ENCODE measurements at places on chromosomes 2 and 18.
A peak's percentile ranks its signal among the peaks of the same experiment; 100 is the strongest.

DNA sequence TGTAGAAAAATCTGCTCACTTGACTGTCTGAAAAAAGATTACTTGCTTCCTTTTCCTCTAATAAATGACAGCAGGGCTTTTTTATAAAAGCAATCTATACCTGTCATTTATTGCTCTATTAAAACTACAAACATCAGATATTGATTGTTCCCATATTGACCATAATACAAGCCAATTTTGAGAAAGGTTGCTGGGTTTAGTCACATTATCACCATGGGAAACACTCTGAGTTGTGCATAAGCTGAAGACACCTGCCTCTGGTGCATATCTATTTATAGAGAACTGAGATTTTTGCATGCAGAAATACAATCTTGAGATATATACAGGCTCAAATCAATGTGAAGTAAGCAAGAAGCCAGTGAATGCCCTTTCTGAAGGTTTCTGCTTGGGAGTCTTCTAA, 853.9 kb downstream of the DCC start:
- DNase-seq: no peak

GRCh38 chr2:11962707-11963328, 216.4 kb downstream of the LPIN1 start:
- no peak for DNase-seq

DNA sequence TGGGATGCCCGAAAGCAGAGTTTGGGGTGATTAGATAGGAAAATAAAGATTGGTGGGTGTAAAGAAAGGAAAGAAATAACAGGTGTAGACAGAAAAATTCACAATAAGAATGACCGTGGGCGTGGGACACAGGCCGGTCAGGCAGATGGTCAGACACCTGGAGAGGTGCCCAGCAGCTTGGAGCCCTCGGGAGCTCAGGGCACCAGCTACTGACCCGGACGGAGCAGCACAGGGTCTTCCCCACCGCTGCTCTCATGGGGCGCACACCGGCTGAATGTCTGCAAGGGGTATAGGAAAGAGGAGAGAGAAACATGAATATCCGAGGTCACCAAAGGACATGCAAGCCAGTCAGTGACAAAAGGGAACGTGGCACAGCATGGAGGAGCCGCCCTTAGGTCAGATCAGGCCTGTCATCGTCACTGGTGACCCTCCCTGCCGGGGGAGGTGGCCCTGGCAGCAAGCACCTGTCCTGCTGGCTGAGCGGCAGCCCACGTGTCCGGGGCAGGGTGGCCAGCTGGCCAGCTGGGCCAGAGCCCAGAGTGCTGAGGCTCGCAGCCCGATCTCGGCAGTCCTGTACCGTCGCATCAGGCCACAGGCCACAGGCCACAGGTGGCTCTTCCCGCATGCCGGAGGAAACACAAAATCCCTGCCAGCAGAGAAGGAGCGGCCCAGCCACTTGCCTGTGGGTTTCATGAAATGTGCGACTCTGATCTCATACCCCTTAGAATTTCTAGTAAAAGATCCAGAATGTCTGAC, 112.0 kb upstream of the NDUFV2 start:
- DNase-seq: peak; percentile 27

GRCh38 chr18:9608728-9609127, 5.6 kb downstream of the PPP4R1 start:
- DNase-seq: no peak

DNA sequence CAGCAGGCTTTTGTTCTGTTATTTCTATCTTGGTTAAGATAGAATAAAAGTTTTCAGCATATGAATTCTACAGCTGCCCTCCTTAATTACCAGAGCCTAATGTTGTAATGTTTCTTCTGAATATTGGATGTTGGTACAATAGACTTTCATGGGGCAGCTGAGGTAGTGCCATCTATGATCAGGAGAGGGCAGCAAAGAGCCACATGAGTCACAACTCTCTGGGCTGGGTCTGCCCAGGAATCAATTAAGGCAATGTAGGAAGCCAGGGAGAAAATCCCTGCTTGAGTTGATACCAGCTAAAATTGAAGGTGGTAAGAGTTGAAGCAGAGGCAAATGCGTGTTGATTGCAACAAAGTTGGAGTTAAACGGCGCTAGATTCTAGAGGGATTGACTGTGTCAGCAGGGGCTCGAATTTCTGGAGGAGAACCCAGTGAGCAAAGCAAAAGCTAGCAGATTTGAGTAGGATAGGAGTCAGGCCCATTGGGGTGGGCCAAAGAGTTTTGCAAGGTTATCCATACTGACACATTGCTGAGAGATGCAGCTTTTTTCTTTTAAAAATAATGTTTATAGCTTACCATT, 10.6 kb upstream of the MC5R start:
- DNase-seq: peak; percentile 63

- no peak for DNase-seq
These were observed 368.3 kb downstream of the ZNF521 start for GRCh38 chr18:24983566-24984139.

- DNase-seq: no peak
These were observed 1.3 kb upstream of the RAX start for GRCh38 chr18:59274533-59274928.

- DNase-seq: no peak
These were observed 3.9 kb upstream of the C2orf69 start for GRCh38 chr2:199907008-199907714.

- no peak for DNase-seq
These were observed 670 bp upstream of the INPP5D start for GRCh38 chr2:233059547-233059796.

DNA sequence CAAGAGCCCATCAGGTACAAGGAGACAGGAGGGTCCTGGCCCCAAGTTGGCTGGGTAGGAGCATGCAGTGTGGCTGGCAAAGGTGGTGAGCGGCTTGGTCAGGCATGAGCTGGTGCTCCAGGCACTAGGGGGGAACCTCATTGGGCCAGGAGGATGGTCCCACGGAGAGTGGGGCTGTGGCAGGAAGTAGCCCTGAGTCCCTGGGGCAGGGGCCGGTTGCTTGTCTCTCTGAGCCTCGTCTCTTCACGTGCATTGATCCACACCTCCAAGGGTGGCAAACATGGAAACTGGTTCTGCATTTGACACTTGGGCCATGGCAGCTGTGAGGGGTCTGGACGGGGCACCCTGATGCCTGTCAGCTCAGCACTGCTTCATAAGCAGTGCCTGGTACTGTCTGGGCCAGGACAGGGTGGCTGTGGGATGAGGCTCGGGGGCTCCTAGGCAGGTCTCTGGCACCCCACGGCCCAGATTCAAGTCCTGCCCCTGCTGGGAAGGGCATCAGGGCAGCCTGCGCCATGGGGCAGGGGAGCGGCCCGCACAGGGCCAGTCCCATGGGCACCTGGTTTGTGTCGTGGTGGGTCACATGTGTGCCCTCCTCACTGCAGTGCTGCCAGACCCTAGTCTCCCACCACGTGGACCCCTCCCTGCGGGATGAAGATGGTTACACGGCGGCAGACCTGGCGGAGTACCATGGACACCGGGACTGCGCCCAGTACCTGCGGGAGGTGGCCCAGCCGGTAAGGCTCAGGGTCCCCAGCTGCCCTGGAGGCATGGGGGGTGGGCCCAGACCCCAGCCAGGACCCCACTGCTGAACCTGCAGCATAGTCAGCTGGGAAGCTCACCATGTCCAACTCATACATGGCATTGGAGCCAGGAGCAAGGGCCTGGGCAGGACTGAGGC, 16.4 kb downstream of the ESPNL start:
- no peak for DNase-seq

DNA sequence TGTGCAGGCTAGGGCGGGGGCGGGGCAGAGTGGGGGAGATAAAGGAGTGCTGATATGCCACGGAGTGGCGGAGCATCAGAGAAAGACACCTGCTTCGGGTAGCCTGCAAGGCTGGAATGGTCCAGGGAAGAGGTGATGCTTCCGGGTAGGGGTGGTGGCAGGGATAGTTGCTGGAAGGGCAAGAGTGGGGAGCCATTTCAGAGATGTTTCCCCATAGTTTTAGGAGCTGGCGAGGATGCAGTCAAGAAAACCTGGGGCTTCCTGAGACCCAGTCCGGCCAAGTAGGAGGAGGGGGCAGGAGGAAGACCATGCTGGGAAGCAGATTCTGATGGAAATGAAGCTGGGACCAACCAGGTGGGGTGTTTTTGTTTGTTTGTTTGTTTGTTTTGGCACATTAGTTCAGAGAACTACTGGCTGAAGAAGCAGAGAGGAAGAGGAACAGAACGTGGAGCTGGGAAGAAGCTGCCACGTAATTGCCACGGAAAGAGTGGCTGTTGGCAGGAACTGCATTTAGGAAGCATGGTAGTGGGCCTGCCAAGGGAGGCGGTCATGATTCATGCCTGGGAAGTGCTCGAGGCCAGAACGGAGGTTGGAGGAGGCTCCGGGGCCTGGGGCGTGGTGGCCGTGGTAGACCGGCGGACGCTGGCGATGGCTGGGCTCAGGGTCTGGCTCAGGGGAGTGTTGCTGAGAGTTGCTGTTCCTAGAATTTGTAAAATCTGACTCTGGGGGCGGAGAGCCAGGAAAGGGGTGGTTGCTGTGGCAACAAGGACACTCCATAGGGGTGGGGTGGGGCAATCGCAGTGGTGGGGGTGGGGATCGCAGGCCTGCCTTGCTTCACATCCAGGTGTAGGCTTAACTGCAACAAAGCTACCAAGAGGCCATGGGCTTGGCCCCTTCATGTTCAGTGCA, 8.6 kb upstream of the INPP5D start:
- DNase-seq: no peak

GRCh38 chr2:152042636-152043615, 55.9 kb downstream of the CACNB4 start:
- no peak for DNase-seq

- no peak for DNase-seq
These were observed 271.6 kb upstream of the MGAT5 start for GRCh38 chr2:133982256-133982655.

DNA sequence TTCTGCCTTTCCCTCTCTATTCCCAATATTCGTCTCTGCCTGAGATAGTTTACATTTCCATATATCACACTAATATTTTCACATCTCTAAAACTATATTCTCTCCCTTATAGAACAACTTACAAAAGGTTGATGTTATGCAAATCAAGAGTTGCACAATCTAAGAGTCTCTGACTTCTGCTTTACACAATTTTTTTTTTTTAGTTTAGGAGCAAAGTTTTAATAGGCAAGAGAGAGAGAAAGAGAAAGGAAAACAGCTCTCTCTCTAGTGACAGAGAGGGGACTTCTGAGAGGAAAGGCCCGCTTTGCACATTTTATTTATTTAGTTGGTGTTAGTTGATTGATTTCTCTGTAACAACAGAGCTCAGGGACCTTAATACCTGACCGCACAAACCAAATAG, 380.2 kb downstream of the TXNL1 start:
- no peak for DNase-seq

- no peak for DNase-seq
These were observed 217.2 kb downstream of the TMEM163 start for GRCh38 chr2:134501476-134502091.

GRCh38 chr2:224268441-224268840, 133.5 kb downstream of the FAM124B start:
- DNase-seq: no peak

- DNase-seq: peak; percentile 11
These were observed 1.9 kb upstream of the NABP1 start for GRCh38 chr2:191675807-191676721.

- no peak for DNase-seq
These were observed 283.9 kb upstream of the CRIM1 start for GRCh38 chr2:36071698-36072097.

DNA sequence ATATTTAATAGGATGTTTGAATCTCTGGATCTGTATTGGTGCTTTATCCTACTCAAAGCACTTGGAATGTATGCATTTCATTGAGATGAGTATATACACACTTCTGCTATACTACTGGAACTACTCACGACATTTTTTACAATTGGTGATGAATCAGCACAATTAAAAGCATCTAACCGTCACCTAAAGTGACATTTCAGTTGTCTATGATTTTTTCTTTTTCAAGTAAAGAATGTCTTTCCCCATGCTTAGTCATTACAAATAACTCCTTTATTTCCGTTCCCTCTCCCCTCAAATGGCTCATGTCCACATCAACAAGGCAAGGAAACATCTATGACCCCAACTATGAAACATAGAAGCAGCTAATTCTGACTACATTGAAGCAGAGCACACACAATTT, 77.3 kb downstream of the CLIP4 start:
- no peak for DNase-seq

DNA sequence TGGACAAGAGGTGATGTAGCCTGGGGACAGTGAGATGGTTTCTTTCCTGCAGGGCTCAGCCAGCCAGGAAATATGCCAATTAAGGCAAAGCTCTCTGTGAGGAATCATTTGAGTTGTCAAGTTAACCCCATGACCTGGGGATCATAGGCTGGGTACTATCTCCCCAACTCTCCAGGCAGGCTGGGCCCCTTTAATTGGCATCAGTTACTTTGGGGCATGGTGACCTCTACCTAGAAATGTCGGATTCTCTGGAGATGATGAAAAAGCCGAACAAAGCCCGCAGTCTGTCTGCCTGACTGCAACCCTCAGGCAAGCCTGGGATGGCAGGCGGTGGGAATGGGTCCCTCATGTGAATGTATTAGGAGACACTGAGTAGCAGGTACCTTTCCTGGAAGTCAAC, 193.5 kb upstream of the SMAD2 start:
- DNase-seq: no peak

- no peak for DNase-seq
These were observed 2.2 kb upstream of the ATOH8 start for GRCh38 chr2:85751627-85752026.

- no peak for DNase-seq
These were observed 351.8 kb upstream of the TMEFF2 start for GRCh38 chr2:192546565-192546964.

DNA sequence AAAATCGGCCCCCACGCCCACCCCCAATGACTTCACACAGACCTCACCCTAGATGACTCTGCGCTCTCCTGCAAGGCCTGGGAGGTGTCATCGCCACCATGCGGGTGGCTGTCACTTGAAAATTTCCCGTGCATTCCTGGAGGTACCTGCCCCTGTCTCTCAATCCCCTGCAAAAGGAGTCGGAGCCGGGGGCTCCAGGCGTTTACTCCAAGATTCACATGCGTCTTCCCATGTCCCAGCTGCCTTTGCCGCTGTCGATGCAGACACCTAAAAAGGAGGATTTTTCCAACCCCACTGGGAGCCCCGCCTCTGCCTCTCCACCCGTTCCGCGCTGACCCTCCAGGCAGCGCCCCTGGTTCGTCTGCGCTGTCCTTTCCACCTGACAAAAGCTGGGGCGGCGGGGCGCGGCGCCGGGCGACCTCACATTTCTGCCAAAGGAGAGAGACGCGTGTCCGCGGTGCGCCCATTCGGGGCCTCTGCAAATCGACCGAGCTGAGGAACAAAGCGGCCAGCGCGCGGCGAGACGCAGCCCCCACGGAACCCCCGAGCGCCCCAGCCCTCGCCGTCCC, 667 bp downstream of the REEP1 start:
- DNase-seq: no peak

GRCh38 chr2:119158563-119159347, at the start of gene C1QL2:
C1QL2 (minus strand) TSS chr2:119158751; CDS start chr2:119158269, 482 bp downstream.
- DNase-seq: no peak

GRCh38 chr2:226489775-226490541, 309.7 kb downstream of the IRS1 start:
- DNase-seq: no peak

All from midbrain (tissue), 1 donor.